Spleen (tissue), 13 donors: ENCODE measurements at places on chromosomes 5 and 9.

GRCh38 chr5:136047858-136048257 is 19.1 kb downstream of the TGFBI start:
- DNase-seq, result peak; percentile 72

GRCh38 chr5:151139015-151139414 is 18.6 kb downstream of the ANXA6 start:
- DNase-seq, result no peak

- DNase-seq, result no peak
Observed at GRCh38 chr5:132546108-132546507, 2.8 kb upstream of the IL5 start.

- no peak for DNase-seq
Observed at GRCh38 chr5:67033880-67034651, 162.5 kb downstream of the CD180 start.

GRCh38 chr5:128532127-128532526 is 5.9 kb downstream of the FBN2 start:
- DNase-seq, result no peak

DNA sequence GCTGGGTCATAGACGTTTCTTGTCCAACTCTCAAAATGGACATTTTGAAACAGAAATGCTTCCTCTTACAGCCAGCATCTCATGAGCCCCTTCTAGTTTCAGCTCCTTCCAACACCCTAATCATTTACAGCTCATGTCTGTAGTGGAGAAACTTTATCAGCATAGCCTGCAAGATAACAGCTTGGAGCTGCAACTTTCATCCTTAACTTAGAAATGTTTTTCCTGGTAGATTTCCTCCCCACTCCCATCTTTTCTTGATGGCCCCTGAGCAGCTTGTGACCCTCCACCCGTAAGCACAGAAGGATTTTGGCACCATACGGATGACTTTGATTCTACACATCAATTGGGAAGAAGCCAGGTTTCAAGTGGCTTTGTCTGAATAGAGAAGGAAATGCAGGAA is 53.5 kb upstream of the TGFBR1 start:
- DNase-seq, result no peak

GRCh38 chr9:120901755-120902568 is 24.6 kb downstream of the TRAF1 start:
- DNase-seq, result no peak

DNA sequence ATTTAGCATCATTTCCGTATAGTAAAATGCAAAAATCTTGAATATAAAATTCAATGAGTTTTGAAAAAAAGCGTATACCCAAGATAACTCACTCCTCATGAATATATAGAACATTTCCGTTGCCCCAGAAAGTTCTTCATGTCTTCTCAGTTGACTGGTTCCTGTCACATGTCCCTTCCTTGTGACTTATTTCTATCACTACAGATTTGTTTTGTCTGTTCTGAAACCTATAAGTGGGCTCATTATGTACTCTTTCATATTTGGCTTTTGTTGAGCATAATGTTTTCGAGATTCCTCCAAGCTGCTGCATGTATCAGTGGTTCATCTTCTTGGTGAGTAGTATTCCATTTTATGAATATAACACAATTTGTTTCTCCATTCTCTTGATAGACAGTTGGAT is 11.0 kb upstream of the HACD4 start:
- DNase-seq, result no peak

DNA sequence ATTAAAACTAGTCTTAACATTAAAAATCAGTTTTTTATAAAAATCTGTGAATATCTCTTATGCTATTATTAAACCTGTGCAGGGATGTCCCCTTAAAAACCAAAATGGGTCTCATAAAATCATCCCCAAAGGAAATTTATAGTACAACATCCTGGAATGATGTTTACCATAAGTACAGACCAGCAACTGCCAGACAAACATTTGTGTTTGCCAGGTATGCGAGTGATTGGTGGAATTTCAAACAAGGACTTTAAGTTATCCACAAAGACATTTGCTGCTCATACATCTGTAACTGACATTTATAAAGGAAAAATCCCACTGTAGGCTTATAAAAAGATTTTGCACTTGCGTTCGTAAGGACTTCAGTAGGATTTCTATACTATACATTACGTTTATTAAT is 1375.4 kb upstream of the WWC1 start:
- no peak for DNase-seq

GRCh38 chr5:135743181-135743580 is 91.3 kb upstream of the SLC25A48 start:
- no peak for DNase-seq

GRCh38 chr5:33631786-33632185 is 191.0 kb downstream of the TARS1 start:
- DNase-seq, result no peak

DNA sequence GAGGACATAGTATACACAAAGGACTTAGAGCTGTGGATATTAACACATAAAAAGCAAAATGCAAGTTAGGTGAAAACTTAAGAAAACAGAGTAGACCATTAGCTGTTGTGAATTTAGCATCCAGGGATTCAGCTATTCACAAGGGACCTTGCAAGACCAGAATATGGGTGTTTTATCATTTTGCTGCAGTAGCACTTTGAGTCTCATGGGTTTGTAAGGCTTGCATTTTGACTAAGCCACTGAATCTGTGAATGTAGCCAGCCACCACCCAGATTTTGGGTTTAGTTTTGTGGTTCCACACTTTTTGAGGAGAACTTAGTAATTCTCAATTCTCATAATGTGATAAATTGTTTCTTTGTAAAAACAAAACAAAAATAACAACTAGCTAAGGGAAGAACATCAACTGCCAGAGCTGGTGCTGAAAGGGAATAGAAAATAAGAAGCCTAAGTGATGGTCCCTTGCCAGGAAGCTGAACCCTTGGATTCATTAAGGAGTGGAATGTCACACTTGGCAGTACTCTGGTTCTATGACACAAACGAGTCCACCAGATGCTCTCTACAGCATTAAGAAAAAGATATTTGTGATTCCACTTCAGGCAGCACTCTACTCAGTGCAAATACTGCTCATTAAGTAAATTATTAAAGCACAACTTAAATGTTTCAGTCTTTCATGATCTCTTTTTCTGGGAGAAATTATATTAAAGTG is 557.4 kb upstream of the ZNF462 start:
- DNase-seq, result no peak

- peak; percentile 91 for DNase-seq
Observed at GRCh38 chr5:1380011-1380817, 35.3 kb upstream of the CLPTM1L start.

DNA sequence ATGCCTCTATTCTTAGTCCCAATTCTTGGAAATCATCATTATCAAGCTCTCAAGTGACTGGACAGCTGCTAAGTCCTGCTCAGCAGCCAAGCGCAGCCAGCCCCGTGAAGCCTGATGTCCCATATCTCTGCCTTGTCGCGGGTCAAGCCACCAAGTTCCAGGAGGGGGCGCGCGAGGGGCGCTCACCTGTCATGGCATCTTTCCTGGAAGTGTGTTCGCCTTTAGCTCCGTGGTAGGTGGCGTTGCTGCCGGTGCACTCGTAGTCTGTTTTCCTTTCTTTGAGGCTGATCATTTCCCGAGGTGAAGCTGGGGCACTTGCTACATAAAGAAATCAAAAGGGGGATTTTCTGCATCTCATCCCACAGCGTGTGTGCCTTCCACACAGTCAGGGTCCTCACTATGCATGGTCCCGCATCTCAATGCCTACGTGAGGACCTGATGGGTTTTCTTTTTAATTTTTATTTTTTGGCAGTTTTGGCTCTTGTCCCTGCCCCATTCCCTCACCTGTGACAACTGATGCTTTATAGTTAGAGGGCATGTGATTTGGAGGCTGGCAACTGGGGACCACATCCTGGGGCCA is 227.0 kb upstream of the DAP start:
- peak; percentile 82 for DNase-seq

DNA sequence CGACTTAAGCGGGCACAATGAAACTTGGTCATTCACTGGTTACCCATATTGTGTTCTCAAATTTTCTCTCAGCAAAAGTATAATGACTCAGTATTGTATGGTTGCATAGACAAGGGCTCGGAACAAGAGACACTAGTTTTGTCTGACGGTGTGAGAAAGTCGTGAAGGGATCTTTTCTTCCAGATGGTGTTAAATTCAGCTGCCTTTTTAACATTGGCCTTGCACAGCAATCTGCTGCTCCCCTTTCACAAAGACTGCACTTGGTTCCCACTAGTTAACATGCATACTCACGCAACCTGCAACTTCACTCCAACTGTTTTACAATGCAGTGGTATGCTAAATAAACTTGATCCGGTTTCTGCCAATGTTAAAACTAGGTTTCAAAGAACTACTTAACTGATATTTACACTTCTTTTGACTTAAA is 219.2 kb downstream of the MEF2C start:
- DNase-seq, result no peak

DNA sequence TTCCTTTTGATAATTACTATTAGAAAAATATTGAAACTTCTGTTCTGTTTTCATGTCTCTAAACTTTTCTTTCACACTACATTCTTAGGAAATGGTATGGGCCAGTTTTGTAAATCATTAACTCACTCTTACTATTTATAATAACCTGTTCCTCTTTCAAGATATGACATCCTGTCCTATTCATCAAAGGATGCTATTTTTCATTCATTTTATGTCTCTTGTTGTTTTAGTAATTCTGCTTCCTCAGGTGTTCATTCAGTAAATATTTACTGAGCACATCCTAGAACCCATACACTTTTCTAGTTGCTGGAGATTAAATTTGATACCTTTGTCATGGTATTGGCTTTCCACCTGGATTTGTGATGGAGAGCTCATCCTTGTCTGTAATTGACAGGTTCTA is 58.0 kb downstream of the GDA start:
- no peak for DNase-seq

GRCh38 chr9:37210737-37211523 is 90.6 kb downstream of the ZCCHC7 start:
- DNase-seq, result no peak

GRCh38 chr5:135553688-135554462 is 18.1 kb upstream of the NEUROG1 start:
- peak; percentile 42 for DNase-seq

GRCh38 chr9:129137292-129138143 is 26.3 kb downstream of the PTPA start:
- no peak for DNase-seq
